ENCODE measurements at places on chromosomes 3 and 15.

GRCh38 chr3:193905541-193906396 is 230.2 kb upstream of the HES1 start:
- no peak for DNase-seq

DNA sequence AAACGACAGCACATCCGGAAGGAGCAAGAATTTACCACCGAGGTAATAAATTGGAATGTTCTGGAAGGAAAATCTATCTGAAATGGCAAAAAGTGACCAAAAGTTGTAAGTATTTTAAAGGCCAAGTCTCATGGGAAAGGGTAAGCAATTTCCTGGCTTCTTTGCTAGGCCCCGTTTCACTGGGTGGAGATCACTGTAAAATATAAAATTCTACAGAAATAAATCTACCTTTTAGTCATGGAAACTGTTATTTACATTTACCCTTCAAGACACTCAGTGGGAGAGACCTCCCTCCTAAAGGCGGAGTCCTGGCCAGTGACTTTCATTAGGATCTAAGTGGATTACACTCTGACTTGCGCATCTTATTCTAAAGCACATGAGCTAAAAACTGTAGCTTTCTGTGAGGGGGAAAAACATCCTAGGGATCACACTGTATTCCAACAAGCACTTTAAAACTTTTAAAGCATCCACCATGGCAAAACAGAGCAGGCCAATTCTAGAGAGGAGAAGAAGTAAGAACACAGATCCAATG is 28.8 kb downstream of the LYZL4 start:
- no peak for DNase-seq

GRCh38 chr3:58274027-58274614 is 31.9 kb upstream of the RPP14 start:
- DNase-seq = no peak

DNA sequence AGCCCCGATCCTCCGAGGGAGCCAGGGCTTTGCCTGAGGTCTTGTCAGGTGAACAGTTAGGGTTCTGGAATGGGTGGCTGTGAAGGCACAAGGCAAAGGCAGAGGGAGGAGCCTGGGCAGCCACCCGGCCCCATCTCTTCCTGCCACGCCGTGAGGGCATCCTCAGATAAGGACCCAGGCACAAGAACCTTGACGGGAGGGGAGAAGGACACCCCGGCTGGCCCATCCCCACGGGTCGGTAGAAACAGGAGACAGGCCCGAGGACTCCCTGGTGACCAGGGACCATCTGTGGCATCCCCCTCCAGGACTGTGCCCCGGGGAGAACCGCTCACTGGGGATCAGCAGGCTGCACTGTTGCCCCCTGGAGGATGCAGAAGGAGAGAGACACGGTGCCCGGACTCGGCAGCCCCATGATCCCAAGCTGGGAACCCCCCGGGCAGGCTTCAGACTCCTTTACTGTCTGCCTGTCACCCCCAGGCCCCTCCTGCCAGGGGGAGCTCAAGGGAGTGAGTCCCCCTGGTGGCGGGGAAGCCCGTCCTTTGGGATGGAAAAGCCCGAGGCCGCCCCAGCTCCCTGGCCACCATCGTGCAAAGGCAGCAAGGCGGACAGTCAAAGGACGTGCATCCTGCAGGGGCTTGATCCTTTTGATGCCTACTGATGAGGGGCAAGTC is 12.3 kb upstream of the PCSK6 start:
- DNase-seq = peak; percentile 82

- DNase-seq = no peak
Measured at GRCh38 chr15:66939451-66940023, 125.9 kb upstream of the SMAD3 start.

DNA sequence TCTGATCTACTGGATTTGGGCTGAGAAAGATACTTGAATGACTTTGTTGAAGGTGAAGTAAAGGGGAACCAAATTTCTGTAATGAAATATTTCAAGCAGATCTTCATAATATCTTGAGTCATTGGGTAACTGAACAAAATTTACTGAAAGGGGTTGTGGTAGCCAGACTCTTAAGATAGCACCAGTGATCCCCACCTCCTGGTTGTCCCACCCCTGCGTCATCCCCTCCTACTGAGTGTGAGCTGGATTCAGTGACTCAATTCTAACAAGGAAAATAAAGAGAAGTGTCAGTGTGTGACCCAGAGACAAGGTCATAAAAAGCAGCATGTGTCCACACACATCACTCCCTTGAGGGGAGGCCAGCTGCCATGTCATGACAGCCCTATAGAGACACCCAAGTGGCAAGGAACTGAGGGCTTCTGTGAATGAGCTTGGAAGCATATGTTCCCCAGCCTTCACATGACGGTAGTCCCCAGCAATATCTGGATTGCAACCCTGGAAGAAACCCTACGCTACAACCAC is 107.1 kb downstream of the MECOM start:
- no peak for DNase-seq
